Right lobe of liver (tissue), 6 donors: ENCODE measurements at places on chromosomes 3 and 15.

- peak within 1 kb of the TSS; percentile 52 for H3K27ac ChIP-seq
- no peaks in the 10 kb centered on the region for H3K27me3 ChIP-seq
- no peaks in the 10 kb centered on the region for H3K4me1 ChIP-seq
Observed at GRCh38 chr3:113838631-113839209, at the start of gene GRAMD1C. GRAMD1C (plus strand) TSS chr3:113838788; CDS start chr3:113838910, 122 bp downstream.

- no peaks in the 10 kb centered on the region for H3K27me3 ChIP-seq
- no peaks in the 10 kb centered on the region for H3K4me1 ChIP-seq
- peak; percentile 63 for DNase-seq
Observed at GRCh38 chr3:61250784-61251173, 473 bp downstream of the FHIT start.

- H3K4me1 ChIP-seq: no peaks in the 10 kb centered on the region
- H3K27me3 ChIP-seq: no peaks in the 10 kb centered on the region
- DNase-seq: no peak
- H3K4me3 ChIP-seq: no peak overlapping the region
Observed at GRCh38 chr15:34009656-34010055, 29.3 kb downstream of the AVEN start.

DNA sequence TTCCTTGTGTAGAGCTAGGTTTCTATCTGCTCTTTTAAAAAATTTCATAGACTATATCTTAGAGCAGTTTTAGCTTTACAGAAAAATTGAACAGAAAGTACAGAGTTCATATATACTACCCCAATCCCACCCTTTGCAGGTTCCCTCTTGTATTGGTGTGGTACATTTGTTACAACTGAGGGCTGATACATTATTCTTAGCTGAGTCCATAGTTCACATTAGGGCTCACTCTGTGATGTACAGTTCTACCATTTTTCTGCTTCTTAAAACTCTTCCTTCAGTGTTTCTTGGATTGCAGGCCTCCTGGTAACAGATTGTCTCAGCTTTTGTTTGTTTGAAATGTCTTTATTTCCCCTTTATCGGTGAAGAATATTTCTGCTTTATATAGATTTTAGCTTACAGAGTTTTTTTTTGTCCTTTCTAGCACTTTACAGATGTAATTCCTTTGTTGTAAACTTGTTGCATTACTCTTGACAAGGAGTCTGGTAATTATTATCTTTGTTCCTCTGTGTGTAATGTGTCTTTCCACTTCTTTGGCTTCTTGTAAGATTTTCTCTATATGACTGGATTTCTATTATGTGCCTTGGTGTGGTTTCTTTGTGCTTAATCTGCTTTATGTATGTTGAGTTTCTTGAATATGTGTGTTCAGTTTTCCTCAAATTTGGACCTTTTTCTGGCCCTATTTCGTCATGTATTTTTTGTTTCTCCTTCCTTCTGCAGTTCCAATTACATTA lies 25.3 kb downstream of the MEF2A start:
- no peaks in the 10 kb centered on the region for H3K27me3 ChIP-seq
- H3K4me1 ChIP-seq: no peaks in the 10 kb centered on the region
- no peak for DNase-seq

- H3K36me3 ChIP-seq: no peaks in the 10 kb centered on the region
- peak; percentile 62 for DNase-seq
- H3K4me1 ChIP-seq: peaks cover 79% of the 10 kb centered on the region
- no peak overlapping the region for H3K4me3 ChIP-seq
- H3K27ac ChIP-seq: peak overlapping the region; percentile 92
- no peaks in the 10 kb centered on the region for H3K27me3 ChIP-seq
Observed at GRCh38 chr3:46947981-46948791, 28.4 kb downstream of the CCDC12 start.

DNA sequence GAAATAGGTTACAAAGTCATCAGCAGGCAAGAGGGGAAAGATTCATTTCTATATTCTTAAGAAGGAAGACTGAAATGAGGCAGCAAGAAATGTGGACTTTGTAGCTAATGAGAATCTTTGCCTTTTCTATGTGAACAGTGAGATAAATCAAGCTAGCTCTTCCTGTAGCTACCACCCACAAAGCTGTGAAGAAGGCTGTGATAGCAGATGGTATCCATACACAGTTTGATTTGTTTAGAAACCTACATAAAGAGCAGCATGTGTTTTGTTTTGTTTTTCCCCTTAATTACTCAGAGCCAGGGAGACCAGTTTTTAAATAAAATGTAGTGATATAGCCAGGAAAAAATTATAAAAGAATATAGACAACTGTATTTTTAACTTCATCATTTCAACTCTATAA lies 45.5 kb downstream of the TEX9 start:
- H3K36me3 ChIP-seq: no peaks in the 10 kb centered on the region
- no peak overlapping the region for H3K4me3 ChIP-seq
- DNase-seq: no peak
- no peaks in the 10 kb centered on the region for H3K27me3 ChIP-seq
- H3K4me1 ChIP-seq: no peaks in the 10 kb centered on the region
